Naive thymus-derived CD4-positive, alpha-beta T cell (primary cell): ENCODE measurements at places on chromosomes 11 and 22.

GRCh38 chr11:28343304-28344233 lies 235.4 kb downstream of the METTL15 start:
- no peak overlapping the region for H3K27ac ChIP-seq
- H3K4me1 ChIP-seq: no peaks in the 10 kb centered on the region
- no peaks in the 10 kb centered on the region for H3K27me3 ChIP-seq
- H3K4me3 ChIP-seq: no peak overlapping the region
- no peak for DNase-seq

GRCh38 chr11:12876340-12876739 lies 132.8 kb upstream of the RASSF10 start:
- H3K4me3 ChIP-seq: no peak overlapping the region
- DNase-seq: no peak
- no peaks in the 10 kb centered on the region for H3K36me3 ChIP-seq

- H3K4me1 ChIP-seq: peaks cover 36% of the 10 kb centered on the region
- no peak overlapping the region for H3K27ac ChIP-seq
- no peak overlapping the region for H3K4me3 ChIP-seq
These were observed 9.6 kb upstream of the UCP3 start for GRCh38 chr11:74018331-74019005.

GRCh38 chr11:70212227-70212811 lies 9.2 kb downstream of the FADD start:
- no peak overlapping the region for H3K27ac ChIP-seq
- peaks cover 10% of the 10 kb centered on the region for H3K36me3 ChIP-seq
- no peak overlapping the region for H3K4me3 ChIP-seq
- DNase-seq: no peak
- H3K4me1 ChIP-seq: no peaks in the 10 kb centered on the region

DNA sequence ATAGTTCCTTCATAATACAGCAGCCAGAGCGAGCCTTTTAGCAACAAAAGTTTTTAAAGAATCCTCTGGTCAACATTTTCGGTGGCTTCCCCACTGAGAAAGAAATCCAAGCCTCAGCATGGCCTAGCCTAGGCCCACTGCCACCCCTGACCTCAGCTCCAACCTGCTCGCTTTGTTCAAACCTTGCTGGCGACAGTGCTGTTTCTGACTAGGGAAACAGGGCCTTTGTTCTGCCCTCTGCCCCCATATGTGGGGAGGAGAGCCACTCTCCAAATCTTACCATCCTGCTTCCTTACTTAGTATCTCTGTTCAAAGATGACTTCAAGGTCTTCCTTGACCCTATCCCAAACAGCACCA lies 95.8 kb downstream of the CCDC83 start:
- no peak for DNase-seq
- H3K27me3 ChIP-seq: no peaks in the 10 kb centered on the region
- H3K4me3 ChIP-seq: no peak overlapping the region
- H3K36me3 ChIP-seq: peaks cover 15% of the 10 kb centered on the region
- H3K27ac ChIP-seq: no peak overlapping the region

DNA sequence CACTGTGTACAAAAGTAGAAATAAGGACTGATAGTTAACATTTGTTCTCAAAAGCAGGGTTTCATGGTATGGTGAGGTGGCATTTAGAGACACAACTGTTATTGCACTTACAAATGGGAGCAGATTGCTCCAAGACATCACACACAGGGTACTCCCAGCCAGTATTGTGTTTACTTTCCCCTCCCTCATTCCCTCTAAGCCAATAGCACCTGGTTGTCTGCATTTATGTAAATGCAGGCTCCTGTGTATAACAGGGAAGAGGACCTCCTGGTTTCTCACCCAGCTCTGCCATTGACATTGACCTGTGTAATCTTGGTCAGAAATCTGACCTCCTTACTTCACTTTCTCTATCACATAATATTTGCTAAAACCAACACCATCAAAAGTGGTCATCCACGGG lies 154.4 kb downstream of the NAV2 start:
- DNase-seq: no peak
- no peak overlapping the region for H3K27ac ChIP-seq
- H3K4me3 ChIP-seq: no peak overlapping the region
- H3K4me1 ChIP-seq: no peaks in the 10 kb centered on the region
- H3K36me3 ChIP-seq: no peaks in the 10 kb centered on the region

GRCh38 chr11:7019500-7020182 lies 505 bp downstream of the ZNF214 start:
- no peak overlapping the region for H3K4me3 ChIP-seq
- no peak overlapping the region for H3K27ac ChIP-seq
- no peaks in the 10 kb centered on the region for H3K4me1 ChIP-seq
- no peak for DNase-seq

DNA sequence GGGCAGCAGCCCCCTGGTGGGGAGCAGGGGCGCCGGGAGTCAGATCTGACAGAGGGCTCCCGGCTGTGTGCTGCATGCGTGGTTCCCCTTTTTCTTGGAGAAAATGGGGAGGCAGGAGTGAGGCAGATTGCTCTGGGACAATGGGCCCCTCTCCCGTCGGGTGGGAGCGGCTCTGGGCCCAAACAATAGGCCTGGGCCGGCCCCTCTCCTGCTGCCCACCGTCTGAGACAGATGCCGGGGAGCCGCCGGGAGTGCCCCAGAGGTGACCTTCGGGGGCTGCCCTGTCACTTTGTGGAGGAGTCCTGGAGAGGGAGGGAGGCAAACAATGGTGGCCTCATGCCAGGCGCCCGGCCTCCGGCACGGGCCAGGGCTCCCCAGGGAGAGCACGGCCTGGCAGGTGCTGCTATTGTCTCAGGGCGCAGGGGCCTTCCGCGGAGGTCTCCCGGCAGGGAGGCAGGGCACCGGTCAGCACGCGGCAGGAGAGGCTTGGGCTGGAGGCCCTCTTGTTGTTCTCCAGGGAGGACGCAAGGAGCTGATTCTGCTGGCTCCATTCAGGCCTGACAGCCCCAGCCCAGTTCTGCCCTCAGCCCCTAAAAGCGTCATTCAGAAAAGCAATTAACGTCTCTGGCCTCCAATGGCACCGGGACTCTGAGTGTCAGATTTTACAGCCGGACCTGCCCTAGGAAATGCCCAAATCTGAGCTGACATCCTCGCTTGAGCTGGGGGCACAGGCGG lies 44.8 kb downstream of the SMIM38 start:
- H3K27ac ChIP-seq: no peak overlapping the region
- H3K36me3 ChIP-seq: no peaks in the 10 kb centered on the region
- H3K4me3 ChIP-seq: no peak overlapping the region
- H3K27me3 ChIP-seq: no peaks in the 10 kb centered on the region
- H3K4me1 ChIP-seq: no peaks in the 10 kb centered on the region

- H3K27me3 ChIP-seq: no peaks in the 10 kb centered on the region
- no peaks in the 10 kb centered on the region for H3K36me3 ChIP-seq
- no peaks in the 10 kb centered on the region for H3K4me1 ChIP-seq
- DNase-seq: no peak
These were observed 98.0 kb downstream of the SHANK2 start for GRCh38 chr11:71154261-71154805.

DNA sequence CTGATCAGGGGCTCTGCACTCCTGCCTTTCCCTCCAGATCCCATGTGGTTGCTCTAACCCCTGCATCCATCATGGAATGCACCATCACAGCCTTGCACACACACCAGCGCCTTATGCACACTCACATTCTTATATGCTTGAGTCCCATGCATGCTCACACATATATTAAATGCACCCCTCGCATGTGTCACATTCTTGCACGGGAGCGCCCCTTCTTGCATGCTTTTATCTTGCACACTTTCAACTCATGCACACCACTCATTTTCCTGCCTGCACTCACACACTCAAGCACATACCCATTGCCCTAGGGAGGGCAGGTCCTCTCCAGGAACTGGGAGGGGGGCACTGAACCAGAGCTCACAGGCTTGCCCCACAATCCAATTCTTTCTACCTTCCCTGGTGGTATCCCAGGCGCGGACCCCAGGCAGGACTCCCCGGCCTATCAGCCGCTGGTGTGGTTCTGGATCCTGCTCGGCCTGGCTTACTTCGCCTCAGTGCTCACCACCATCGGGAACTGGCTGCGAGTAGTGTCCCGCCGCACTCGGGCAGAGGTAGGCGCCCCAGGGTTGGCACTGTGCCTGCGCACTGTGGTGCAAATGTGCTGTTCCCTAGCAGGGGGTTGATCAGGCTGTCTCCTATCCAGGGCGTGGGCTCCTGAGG lies 2.3 kb upstream of the CATSPERZ start:
- H3K27me3 ChIP-seq: peaks cover 3% of the 10 kb centered on the region
- no peaks in the 10 kb centered on the region for H3K36me3 ChIP-seq
- H3K4me3 ChIP-seq: no peak overlapping the region
- H3K4me1 ChIP-seq: peaks cover 14% of the 10 kb centered on the region
- H3K27ac ChIP-seq: no peak overlapping the region
- DNase-seq: no peak

- H3K4me1 ChIP-seq: peaks cover 25% of the 10 kb centered on the region
- peak overlapping the region; percentile 99 for H3K27ac ChIP-seq
- DNase-seq: peak; percentile 10
- peak overlapping the region; percentile 95 for H3K4me3 ChIP-seq
- no peaks in the 10 kb centered on the region for H3K27me3 ChIP-seq
- H3K36me3 ChIP-seq: no peaks in the 10 kb centered on the region
These were observed 1.2 kb downstream of the CAPRIN1 start for GRCh38 chr11:34052608-34053160.

- H3K4me3 ChIP-seq: no peak overlapping the region
- H3K27me3 ChIP-seq: no peaks in the 10 kb centered on the region
- H3K4me1 ChIP-seq: no peaks in the 10 kb centered on the region
- H3K27ac ChIP-seq: no peak overlapping the region
These were observed 132.7 kb upstream of the DDI1 start for GRCh38 chr11:103903621-103904323.

- no peak overlapping the region for H3K27ac ChIP-seq
- H3K4me1 ChIP-seq: no peaks in the 10 kb centered on the region
- peaks cover 15% of the 10 kb centered on the region for H3K36me3 ChIP-seq
- no peak overlapping the region for H3K4me3 ChIP-seq
These were observed 84.2 kb downstream of the MORC2 start for GRCh38 chr22:30884211-30885000.
